T1000 (cell line): ENCODE measurements at places on chromosomes 11 and 22.
A peak's percentile ranks its signal among the peaks of the same experiment; 100 is the strongest.

GRCh38 chr11:7901319-7901854, 29.7 kb downstream of the OR10A6 start:
- DNase-seq: no peak

DNA sequence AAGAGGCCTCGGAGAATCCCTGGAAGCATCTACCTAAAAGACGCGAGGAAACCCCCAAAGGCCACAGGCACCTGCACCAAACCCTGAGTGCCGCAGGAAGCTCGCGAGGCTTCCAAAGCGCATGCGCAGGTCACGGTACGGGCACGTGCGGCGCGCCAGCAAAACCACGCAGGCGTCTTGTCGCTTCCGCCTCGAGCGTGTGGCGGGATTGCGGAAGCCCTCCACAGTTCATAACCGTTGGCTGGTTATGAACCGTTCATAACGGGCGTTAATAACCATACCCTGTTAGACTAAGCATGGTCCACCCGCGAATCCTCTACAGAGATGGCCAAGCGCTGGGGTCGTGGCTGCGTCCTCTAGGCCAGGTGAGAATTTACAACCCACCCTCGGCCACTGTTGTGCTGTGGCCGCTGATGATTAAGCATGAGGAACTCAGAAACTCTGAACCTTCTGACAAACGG, 46.4 kb downstream of the MORC2 start:
- DNase-seq: no peak

DNA sequence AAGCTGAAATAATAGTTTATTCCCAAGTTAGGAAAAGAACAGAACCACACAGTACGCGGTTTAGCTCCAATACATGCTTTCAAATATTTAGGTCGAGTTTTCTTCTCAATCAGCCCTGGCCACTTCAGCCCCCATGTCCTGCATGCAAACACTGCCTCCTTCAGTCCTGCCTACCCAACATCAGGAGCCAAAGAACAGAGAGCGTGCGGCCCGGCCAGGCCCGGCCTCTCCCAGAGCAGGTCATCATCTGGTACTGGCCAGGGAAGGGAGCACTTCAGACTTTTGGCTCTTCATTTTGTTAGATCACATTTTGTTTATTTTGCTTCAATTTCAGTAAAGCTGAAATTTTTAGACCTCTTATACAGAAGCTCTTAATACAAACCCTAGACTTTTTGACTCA, 6.7 kb downstream of the BRD1 start:
- DNase-seq: no peak

DNA sequence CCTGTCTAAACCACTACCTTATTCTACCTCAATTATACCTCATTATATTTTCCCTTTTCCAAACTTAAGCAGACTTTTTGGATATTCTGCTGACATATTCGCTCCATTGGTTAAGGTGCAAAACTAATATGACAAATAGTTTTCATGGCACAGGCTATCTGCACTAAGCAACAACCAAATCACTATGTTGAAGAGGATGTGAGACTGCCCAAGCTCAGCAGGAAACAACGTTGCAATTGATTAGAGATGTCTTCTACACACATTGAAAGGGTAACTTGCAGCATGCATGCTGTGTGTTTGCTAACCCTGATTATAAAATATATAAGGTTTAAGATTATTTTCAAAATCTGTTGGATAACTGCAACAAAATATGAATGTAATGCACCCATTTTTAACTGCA, 61.6 kb downstream of the STK33 start:
- DNase-seq: no peak

DNA sequence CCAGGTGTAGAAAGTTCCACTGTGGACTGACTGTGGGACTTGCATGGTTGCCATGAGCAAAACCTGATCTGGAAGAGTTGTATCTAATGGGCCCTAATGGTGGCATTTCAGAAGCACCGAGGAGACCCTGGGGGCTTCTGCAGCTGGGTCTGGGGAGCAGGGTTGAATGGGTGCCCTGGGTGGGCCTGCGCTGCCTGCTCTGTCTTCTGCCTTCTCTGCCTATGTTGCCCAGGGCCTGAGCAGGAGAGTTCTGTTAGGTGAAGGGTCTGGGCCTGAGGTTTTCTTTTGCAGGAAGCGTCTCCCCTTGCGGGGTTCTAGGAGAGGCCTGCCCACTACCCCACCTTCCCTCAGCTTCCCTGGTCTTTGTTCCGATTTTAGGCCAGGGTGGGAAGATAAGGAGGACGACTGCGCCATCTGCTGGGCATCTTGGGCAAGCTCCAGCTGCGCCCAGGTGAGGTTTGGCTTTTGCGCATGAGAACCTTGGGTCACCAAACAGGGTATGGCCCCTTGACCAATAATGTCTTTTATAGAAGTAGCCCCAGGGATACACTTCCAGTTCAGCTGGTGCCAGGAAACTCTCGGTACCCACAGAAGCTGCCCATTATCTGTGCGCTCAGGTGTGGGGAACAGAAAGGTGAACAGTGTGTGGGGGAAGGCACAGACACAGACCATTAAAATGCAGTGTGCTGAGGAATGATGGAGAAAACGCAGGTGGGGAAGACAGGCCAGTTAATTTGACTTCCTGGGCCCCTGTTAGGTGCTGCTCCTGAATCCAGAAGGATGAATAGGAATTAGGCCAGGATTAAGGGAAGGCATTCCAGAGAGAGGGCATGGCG, 23.2 kb downstream of the COMMD9 start:
- DNase-seq: peak; percentile 31

DNA sequence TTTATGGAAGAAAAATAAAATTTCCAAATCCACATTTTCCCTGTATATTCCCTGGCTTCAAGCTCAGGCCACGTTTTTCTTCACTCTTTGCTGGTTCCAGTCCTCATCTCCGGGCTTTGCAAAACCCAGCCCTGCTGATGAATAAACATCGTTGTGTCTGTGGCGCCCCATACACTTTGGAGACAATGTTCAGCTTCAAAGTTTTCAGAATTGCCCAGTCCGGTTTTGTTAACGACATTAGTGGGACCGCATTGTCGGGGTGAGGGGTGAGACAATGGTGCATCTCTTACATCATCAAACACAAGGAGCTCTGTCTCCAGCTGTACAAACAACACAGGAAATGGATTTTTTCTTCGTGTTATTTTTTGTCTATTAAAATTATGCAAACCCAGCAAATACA, 53.4 kb upstream of the HTATIP2 start:
- DNase-seq: no peak

- no peak for DNase-seq
Measured at GRCh38 chr11:76629116-76629852, 41.3 kb downstream of the LRRC32 start.

DNA sequence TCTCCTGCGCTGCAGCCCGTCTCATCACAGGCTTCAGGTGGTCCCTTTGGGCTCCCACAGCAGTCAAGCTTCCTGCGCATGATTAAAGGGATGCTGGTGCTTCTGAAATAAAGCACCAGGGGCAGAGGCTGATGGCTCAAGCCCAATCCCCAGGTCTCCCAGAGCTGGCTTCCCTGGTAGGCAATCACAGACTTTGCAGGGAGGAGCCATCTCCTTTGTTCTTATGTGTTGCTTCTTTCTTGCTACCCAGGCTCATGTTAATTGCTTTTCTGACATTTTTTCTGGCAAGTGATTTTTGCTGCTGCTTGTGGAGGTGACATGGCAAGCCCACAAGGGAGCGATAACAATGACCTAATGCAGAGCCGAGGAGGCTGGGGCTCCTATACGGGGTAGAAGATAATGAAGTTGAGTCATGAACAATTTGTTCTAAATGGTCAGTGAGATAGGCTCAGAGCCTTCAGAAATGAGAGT, 25.2 kb upstream of the PLET1 start:
- DNase-seq: no peak

GRCh38 chr11:116329354-116330090, 443.3 kb downstream of the BUD13 start:
- no peak for DNase-seq

DNA sequence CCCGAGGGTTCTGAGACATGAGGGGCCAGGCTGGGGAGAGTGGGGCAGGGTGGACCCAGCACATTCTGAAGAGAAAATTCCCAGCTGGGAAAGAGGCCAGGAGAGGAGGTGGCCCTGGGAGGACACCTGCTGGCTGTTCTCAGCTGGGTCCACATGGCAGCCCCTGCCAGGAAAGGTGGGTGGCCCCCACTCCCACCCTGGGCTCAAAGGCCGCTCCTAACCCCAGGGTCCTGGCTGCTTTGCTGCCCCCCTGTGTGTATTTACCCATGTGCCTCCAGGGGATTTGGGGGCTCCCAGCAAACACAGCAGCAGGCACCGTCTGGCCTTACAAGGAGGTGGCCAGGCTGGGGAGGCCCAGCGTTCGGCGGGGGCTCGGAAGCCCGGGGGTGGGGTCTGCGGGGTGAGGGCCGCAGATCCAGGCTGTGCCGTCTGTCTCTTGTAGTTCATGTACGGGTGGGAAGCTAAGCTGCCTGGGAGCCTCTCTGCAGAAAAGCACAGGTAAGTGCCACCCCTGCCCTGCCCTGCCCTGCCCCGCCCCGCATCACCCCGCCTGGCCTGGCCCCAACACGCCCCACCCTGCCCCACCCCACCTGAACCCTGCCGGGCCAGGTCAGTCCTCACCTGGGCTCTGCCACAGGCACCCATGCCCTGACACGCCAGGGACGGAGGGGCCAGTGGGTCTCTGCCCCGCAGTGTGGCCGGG, 10.6 kb downstream of the MUC5B start:
- no peak for DNase-seq

GRCh38 chr22:39214006-39214382, 30.8 kb downstream of the PDGFB start:
- DNase-seq: no peak

DNA sequence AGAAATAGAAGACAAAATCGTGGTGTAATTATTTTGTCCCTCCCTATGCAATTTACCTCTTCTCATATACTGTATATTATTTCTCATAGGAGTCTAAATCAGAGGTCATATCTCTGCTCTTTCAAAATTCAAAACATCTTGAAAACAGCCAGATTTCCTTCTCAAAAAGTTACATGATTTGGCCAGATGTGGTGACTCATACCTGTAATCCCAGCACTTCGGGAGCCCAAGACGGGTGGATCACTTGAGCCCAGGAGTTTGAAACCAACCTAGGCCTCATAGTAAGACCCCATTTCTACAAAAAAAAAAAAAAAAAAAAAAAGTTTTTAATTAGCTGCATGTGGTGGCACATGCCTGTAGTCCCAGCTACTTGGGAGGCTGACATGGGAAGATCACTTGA, 29.0 kb upstream of the DNAJB7 start:
- DNase-seq: no peak

- no peak for DNase-seq
Measured at GRCh38 chr11:2539371-2540222, 94.8 kb downstream of the KCNQ1 start.

GRCh38 chr22:31826443-31826842, 72.6 kb downstream of the DEPDC5 start:
- DNase-seq: no peak

- no peak for DNase-seq
Measured at GRCh38 chr22:43377896-43378704, 33.7 kb upstream of the MPPED1 start.

DNA sequence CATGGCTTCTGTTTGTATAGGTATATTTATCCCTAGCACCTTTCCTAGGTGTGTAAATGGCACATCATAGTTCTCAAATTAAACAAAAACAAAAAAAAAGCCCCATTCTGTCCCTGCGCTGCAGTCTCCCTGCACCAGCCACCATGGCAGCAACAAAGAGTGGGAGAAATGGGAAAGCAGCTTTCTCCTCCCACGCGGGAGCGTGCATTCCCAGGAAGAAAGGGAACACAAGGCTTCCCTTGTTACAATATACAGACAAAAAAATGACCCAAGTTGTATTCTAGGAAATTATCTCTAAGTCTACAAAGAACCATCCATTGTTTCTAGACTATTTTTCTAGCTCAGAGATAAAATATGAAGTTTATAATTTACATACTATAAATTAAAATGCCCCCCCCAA, 16.1 kb upstream of the TMPRSS5 start:
- DNase-seq: no peak

DNA sequence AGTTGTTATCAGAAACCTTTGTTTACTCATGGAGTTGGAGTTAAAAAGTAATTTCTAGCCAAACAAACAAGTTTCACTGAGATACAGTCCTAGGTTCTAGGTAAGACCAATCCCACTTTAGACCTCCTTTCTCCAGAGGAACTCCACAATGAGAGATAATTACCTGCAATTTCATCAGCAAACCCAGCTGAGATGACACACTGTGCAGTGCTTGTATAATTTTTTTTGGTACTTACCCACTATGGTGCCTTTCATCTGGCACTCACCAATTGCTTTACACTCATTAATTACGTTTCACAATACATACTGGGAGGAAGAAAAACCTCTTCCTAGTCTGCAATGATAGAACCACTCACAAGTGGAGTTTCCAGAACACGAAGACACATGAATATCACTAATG, 1.8 kb upstream of the MUC15 start:
- no peak for DNase-seq

DNA sequence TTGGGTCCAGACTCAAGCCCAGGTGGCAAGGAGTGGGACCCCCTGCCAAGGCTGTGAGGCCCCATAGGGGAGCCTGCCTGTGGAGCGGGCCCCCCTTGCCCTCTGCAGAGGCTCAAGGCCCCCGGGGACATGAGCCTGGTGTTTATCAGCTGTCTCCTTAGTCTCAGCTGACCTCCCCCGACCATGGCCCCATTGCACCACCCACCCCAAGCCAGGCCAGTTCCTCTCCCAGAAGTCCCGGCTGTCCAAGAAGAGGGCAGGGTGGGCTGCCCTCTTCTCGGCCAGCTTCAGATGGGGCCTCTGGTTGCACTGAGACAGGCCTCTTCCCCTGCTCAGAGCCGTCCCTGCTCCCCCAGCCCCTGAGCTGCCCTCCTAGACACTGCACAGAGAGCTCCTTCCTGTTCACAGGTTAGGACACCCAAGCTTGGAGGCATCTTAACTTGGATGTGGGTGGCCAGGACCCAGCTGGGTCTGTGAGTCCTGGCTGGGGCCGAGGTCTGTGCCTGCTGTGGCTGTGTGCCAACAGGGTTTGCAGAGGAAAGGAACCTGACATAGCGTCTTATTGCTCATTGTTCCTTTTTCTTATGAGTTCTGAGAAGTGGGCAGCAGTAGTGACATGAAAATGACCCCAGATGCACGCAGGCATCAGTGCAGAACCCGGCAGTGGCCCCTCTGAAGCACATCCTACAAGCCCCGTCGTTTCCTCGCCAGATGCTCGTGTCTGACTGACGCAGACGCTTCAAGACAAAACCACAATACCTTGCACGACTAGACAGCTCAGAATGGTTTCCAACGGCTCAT, 5.4 kb downstream of the TRABD start:
- DNase-seq: no peak

- DNase-seq: no peak
Measured at GRCh38 chr11:94449437-94449836, 44.2 kb downstream of the MRE11 start.

DNA sequence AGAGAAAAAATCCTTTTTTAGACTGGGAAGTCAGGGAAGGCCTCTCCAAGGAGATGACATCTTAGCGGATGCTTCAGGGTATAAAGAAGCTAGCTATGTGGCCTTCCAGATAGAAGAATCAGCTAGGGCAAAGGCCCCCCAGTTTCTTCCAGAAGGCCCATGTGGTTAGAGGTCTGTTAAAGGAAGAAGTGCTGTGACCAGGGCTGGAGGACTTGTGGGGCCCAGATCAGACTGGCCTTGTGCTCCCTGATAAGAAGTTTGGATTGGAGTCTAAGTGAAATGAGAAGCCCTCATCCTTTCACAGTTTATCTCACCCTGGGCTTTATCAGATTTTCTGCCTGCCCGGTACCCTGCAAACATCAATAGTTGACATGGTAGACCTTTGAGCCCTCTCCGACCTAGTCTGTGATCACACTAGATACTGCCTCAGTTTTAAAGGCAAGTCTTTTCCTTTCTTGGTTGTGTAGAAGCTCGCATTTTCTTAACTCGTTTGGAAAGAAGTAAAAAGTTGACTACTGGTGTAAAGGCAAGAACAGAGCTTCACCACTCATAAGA, 7.8 kb downstream of the AMPD3 start:
- DNase-seq: no peak

- no peak for DNase-seq
Measured at GRCh38 chr11:46912526-46913150, 5.7 kb downstream of the LRP4 start.
